ENCODE measurements at places on chromosomes 4 and X. TPM values are rescaled to one million over a fixed set of nuclear protein-coding genes. Genes with fewer than 3 reads are reported as not detected.

DNA sequence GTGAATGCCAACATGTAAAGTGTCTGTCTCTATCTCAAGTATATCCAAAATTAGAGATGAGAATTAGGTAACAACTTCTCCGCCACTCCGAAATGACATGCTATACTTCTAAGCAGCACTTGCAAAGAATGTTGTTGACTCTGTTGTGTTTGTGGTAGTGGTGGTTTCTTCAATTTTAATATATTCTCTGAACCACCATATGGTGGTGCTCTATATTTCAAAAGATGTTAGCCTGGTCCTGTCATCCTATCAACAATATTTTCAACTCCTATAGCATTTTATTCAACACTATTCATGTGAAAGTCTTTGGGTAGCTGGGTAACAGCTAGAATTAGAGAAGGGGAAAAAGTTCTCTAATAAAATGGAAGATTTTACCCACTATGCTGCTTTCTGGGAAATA lies 1622.8 kb upstream of the IGFBP7 start:
- no peak for DNase-seq
- no peaks in the 10 kb centered on the region for H3K36me3 ChIP-seq
- no peaks in the 10 kb centered on the region for H3K4me1 ChIP-seq
- H3K27me3 ChIP-seq: no peaks in the 10 kb centered on the region
- no peak overlapping the region for H3K4me3 ChIP-seq

GRCh38 chr4:164977243-164978164 lies at the start of gene TRIM61:
Gene TRIM61, minus strand, starts transcription at chr4:164977657. Its CDS starts 7,655 bp downstream, at chr4:164970002.
- no peak for DNase-seq
- H3K36me3 ChIP-seq: no peaks in the 10 kb centered on the region
- H3K27me3 ChIP-seq: no peaks in the 10 kb centered on the region
- no peaks in the 10 kb centered on the region for H3K4me1 ChIP-seq
- H3K27ac ChIP-seq: no peak within 1 kb of the TSS

GRCh38 chrX:1754077-1754476 lies 139.2 kb downstream of the ASMT start:
- H3K36me3 ChIP-seq: no peaks in the 10 kb centered on the region
- no peak overlapping the region for H3K4me3 ChIP-seq
- no peak overlapping the region for H3K27ac ChIP-seq
- no peaks in the 10 kb centered on the region for H3K4me1 ChIP-seq
- no peaks in the 10 kb centered on the region for H3K27me3 ChIP-seq

DNA sequence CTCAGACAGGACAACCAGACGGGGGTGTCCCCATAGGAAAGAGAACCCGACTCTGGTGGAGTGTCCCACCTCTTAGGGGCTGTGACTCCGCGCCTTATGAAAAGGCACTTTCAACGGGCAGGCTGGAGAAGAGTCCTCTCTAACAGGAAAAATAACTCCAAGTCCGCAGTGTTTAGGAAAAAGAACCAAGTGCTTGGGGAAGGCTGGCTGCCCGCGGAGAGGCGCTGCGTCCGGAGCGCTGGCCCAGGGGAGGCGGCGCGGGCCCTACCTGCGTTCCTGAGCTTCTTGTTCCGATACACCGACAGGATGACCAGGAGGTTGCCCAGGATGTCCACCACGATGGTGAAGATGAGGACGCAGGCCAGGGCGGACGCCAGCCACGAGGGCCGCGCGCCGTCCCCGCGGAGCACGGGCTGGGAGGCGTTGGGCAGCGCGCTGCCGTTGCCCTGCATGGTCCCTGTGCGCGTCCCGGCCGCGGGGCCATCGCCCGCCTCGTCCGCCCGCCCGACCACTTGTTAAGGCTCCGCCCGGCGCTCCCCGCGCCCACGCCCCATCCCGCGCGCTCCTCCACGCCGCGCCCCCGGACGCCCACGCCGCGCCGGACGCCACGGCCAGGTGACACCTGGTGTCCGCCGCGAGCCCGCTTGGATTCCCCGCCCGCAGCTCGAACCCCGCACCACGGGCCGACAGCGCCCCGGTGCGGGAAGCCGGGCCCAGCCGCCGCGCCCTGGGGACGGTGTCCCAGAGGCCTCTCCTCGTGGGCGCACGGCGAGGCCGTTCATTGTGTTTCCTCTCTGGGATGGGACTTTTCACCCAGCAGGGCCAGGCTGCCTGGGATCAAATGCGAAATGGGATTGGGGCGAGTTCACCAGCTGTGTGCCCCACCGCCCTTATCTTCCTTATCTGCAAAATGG lies at the start of gene MTNR1A:
Gene MTNR1A, minus strand, starts transcription at position 654 of the 914 bp plus-strand sequence. Its CDS starts 202 bp downstream, at position 452.
- H3K27ac ChIP-seq: no peak within 1 kb of the TSS
- no peaks in the 10 kb centered on the region for H3K36me3 ChIP-seq
- no peaks in the 10 kb centered on the region for H3K27me3 ChIP-seq
- peak within 1 kb of the TSS; percentile 74 for H3K4me3 ChIP-seq
- peak; percentile 69 for DNase-seq

DNA sequence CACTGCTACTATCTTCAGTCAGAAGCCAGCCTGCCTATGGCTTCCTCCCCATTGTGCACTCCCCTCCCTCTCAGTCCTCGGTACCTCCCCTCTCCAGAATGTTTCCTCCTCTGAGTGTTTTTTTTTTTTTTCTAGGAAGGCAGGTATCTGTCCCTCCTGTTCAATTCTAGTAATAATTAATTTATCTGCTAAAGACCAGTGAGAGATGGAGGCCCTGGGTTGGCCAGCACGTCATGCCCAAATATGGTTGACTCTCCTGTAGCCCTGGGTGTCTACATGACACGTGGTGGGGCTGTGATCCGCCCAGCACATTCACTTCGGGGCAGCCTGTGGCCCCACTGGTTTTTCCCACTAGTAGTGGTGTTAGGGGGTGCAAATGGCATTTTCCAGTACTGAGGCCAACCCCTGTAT lies 1.8 kb downstream of the FLNA start:
- no peaks in the 10 kb centered on the region for H3K36me3 ChIP-seq
- no peak overlapping the region for H3K27ac ChIP-seq
- H3K27me3 ChIP-seq: no peaks in the 10 kb centered on the region
- H3K4me1 ChIP-seq: no peaks in the 10 kb centered on the region
- no peak overlapping the region for H3K4me3 ChIP-seq

Gene TLR10
- 2.0 TPM for total RNA-seq

DNA sequence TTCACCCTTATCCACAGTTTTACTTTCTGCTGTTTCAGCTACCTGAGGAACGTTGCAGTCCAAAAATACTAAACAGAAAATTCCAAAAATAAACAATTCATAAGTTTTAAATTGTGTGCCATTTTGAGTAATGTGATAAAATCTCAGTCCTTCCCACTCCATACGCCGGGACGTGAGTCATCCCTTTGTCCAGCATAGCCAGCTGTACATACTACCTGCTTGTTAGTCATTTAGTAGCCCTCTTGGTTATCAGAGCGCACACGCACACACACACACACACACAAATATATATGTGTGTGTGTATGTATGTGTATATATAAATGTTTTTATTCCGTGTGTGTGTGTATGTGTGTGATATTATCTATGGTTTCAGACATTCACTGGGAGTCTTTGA lies 4.8 kb upstream of the CCSER1 start:
- H3K36me3 ChIP-seq: no peaks in the 10 kb centered on the region
- DNase-seq: no peak
- H3K27me3 ChIP-seq: no peaks in the 10 kb centered on the region
- H3K4me1 ChIP-seq: no peaks in the 10 kb centered on the region
- no peak overlapping the region for H3K4me3 ChIP-seq
- no peak overlapping the region for H3K27ac ChIP-seq

DNA sequence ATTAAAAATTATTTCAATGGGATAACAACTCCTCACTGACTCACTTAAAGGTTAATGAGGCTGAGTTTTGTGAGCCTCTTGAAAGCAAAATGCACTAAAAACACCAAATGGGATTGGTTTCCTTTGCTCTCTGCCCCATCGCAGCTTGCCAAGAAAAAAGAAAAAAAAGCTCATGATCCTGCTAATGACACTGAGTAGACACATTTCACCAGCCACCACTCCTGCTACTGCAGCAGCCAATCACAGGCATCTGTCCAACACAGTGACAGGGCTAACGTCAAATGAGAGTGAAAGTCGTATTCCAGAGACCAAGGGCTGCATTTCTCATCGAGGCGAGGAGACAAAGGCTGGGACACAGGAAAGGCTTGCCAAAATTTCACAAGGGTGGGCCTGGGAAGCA lies 5.2 kb downstream of the APBB2 start:
- H3K27ac ChIP-seq: peak overlapping the region; percentile 32
- no peaks in the 10 kb centered on the region for H3K36me3 ChIP-seq
- H3K4me1 ChIP-seq: no peaks in the 10 kb centered on the region
- no peak for DNase-seq

Gene TSPAN7
- 44.9 TPM for total RNA-seq

Gene TLR3
- 22.7 TPM for total RNA-seq

DNA sequence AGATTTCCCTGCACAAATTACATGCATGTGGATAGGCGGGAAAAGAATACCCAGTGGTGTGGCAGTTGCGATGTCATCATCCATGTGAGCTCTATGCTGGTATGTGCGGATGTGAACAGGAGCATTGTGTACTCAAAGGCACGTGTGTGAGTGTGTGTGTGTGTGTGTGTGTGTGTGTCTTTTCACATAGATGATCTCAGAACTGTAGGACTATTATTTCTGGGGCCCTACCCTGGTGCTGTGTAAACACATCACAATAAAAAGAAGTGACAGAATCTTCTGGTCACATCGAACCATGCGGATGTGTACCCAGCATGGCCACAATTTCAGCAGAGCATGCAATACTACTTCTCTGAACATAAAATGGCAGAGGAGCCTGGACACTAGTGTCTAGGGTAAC lies 624.8 kb downstream of the MID1IP1 start:
- DNase-seq: no peak
- H3K4me1 ChIP-seq: no peaks in the 10 kb centered on the region
- no peak overlapping the region for H3K4me3 ChIP-seq
- H3K36me3 ChIP-seq: no peaks in the 10 kb centered on the region
- H3K27ac ChIP-seq: no peak overlapping the region

- H3K4me1 ChIP-seq: no peaks in the 10 kb centered on the region
- peaks cover 5% of the 10 kb centered on the region for H3K36me3 ChIP-seq
- H3K4me3 ChIP-seq: no peak overlapping the region
- no peak overlapping the region for H3K27ac ChIP-seq
- no peak for DNase-seq
Observed at GRCh38 chr4:169506903-169507302, 105.5 kb downstream of the NEK1 start.

Gene VCX3B
- 0.38 TPM for total RNA-seq

DNA sequence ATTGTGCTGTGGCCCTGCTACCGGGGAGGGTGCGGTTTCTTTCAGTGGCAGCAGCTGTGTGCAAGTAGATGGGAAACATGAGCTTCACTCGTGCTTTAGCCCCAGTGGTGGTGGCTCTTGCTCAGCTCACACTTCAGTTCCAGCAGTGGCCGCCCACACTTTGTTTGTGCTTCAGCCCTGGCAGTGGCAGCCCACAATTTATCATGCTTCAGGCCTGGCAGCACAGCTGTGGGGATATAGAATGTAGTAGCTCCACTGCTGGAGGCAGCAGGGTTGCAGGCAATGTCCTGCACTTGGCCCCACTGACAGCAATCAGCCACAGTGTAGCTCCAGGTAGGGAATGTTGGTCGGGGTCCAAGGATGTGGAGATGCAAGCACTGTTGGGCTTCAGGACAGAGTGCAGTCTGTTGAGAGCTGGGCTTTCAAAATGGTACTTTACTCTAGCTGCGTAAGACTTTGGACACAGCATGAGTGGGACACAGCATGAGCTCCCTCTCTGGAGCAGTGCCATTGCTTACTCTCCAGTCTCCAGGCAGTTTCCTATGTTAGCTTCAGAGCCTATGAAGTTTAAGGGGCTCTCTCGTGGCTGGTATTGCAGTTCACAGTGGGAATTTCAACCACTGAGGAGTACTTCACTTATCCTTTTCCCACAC lies 413.1 kb downstream of the PDGFC start:
- H3K4me1 ChIP-seq: no peaks in the 10 kb centered on the region
- no peaks in the 10 kb centered on the region for H3K36me3 ChIP-seq
- no peak overlapping the region for H3K4me3 ChIP-seq
- no peaks in the 10 kb centered on the region for H3K27me3 ChIP-seq
- DNase-seq: peak; percentile 44
- no peak overlapping the region for H3K27ac ChIP-seq

DNA sequence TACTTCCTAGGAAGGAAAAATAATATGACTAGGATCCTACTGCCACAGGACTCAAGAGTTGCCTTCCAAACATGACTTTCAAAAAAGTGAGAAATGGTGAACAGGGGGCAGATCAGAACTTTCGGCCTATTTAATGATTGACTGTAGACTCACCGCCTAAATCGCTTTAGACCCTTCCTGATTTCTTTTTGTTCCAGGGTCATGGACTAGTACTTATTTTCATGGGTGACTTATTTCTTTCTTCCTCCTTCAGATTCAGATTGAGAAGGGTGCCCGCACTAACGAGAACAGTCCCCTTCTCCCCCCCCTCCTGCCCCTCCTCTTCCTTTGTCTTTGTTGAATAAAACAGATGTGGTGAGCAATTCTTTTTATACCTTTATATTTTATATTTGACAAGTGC lies 48.0 kb upstream of the KLHL8 start:
- DNase-seq: peak; percentile 66
- H3K4me1 ChIP-seq: no peaks in the 10 kb centered on the region
- H3K36me3 ChIP-seq: no peaks in the 10 kb centered on the region
- H3K27me3 ChIP-seq: no peaks in the 10 kb centered on the region

DNA sequence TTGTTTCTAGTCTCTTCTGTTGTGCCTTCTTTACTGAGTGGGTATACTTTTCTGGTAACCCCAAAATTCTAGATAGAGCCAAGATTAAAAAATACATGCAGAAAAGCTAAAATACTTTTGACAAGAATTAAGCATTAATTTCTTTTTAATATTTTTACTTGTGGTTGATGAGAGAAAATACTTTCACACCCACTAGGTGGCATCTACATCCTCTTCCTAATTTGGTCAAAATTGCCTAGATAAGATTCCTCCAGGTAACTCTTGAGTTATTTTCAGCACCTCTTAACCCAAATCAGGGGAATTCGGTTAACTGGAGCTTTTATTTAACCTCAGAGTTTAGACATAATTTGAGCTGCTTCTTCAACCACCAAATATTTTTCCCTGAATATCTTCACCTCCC lies 28.4 kb upstream of the COX7B2 start:
- no peaks in the 10 kb centered on the region for H3K27me3 ChIP-seq
- no peaks in the 10 kb centered on the region for H3K36me3 ChIP-seq
- no peaks in the 10 kb centered on the region for H3K4me1 ChIP-seq
- H3K4me3 ChIP-seq: no peak overlapping the region
- DNase-seq: no peak

- no peak overlapping the region for H3K4me3 ChIP-seq
- H3K4me1 ChIP-seq: no peaks in the 10 kb centered on the region
- peak; percentile 27 for DNase-seq
- peaks cover 70% of the 10 kb centered on the region for H3K36me3 ChIP-seq
- H3K27ac ChIP-seq: no peak overlapping the region
Observed at GRCh38 chr4:2907706-2908293, 55.4 kb downstream of the NOP14 start.

Gene ZMAT1
- total RNA-seq: 20.0 TPM

- no peak overlapping the region for H3K27ac ChIP-seq
- no peaks in the 10 kb centered on the region for H3K36me3 ChIP-seq
- H3K4me1 ChIP-seq: no peaks in the 10 kb centered on the region
Observed at GRCh38 chr4:41963105-41963504, 18.5 kb upstream of the DCAF4L1 start.

- H3K27ac ChIP-seq: no peak overlapping the region
- no peaks in the 10 kb centered on the region for H3K27me3 ChIP-seq
- no peak for DNase-seq
- H3K36me3 ChIP-seq: no peaks in the 10 kb centered on the region
- H3K4me1 ChIP-seq: no peaks in the 10 kb centered on the region
Observed at GRCh38 chr4:7876201-7876875, 63.3 kb downstream of the AFAP1 start.
